Cortex of kidney (tissue), 1 donor: ENCODE measurements at places on chromosomes 1 and 21.

DNA sequence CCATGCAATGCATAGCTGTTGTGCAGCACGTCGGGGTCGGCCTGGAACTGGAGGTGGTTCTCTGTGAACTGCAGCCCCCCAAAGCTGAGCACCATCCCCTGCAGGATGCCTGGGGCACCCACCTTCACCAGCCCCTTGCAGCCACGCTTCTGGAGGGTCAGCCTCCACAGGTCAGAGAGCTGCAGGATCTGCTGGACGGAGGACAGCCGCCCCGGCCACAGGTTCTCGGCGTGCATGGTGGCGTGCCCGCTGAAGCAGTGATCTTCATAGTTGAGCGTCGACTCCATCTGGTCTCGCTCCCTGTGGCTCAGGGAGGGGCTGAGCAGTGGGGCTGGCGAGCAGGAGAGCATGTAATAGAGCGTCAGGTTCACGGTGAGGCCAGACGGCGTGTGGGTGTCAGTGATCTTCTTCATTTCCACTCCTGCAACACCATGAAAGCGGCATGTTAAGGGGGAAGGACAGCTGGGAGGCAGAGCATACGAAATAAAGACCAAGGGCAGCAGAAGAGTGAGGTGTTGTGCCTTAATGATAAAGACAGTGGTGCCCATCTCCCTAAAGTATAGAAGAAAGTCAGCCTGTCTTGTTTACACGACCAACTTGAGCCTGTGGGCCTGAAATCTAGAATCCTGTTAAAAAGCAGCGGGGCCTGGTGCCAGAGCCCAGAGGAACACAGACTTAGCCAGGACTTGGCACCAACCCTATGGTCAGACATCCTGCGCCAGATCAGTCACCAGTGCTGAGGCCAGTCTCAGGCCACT is 3.0 kb downstream of the KIAA2013 start:
- no peak for DNase-seq

GRCh38 chr1:67683766-67684525 is 1.1 kb upstream of the GADD45A start:
- DNase-seq = no peak

DNA sequence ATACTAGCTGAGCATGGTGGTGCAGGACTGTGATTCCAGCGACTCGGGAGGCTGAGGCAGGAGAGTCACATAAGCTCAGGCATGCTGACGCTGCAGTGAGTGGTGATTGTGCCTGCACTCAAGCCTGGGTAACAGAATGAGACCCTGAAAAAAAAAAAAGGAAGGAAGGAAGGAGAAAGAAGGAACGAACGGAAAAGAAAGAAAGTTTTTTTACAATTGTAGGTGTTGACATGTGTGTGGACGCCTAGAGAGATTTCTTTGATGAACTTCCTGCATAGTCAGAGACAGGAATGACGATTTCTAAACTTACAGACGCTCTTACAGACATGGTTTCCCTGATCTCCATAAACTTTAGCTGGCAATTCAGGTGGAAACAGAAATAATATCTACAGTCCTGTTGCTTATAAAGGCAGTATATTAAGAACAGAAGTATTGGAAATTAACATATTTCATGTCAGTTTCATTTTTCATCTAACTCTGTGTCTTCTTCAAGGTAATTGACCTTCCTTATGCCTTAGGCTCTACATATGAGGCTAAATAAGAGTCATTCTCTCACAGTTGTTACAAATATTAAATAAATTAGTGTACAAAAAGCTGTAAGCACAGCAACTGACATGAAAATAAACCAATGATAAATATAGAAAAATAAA is 4.1 kb downstream of the SAMSN1 start:
- DNase-seq = no peak

- no peak for DNase-seq
Measured at GRCh38 chr1:20792196-20792595, 5.1 kb upstream of the HP1BP3 start.

GRCh38 chr1:89698624-89699023 is 65.7 kb downstream of the LRRC8C start:
- no peak for DNase-seq

DNA sequence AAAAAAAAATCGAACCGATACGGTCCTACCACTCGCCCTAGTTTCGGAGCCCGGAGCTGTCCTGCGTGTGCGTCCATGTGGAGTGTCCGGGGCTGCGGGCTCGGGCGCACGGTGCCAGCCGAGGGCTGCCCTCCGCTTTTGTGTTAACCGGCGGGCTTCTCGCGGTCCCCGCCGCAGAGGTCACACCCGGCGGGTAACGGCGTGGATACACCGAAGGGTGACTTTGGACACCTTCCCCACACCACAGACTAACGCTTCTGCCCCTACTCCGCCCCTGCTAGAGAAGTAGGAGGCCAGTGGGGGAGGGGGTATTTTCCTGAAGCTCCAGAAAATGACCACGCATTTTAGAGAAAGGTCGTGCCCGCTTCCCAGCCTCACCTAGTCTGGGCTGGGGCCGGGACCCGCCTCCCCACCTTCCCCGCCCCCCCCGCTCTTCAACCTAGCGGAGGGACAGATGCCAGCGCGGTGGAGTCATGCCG is 609 bp upstream of the ATF3 start:
- DNase-seq = peak; percentile 84
